Mesothelial cell of epicardium (in vitro differentiated cells): ENCODE measurements at places on chromosomes 4 and X. TPM values are rescaled to one million over a fixed set of nuclear protein-coding genes. Genes with fewer than 3 reads are reported as not detected.
A peak's percentile ranks its signal among the peaks of the same experiment; 100 is the strongest.

GRCh38 chr4:185730849-185731608 is 81.0 kb downstream of the SORBS2 start:
- no peak for DNase-seq
- no peaks in the 10 kb centered on the region for H3K27me3 ChIP-seq
- peak overlapping the region; percentile 78 for H3K27ac ChIP-seq
- H3K4me1 ChIP-seq = peaks cover 22% of the 10 kb centered on the region

Gene SLC10A4
- 9.9 to 11.2 TPM (median 10.1 TPM) in 3 replicates for total RNA-seq

Gene VCX2
- total RNA-seq = not detected in 3 replicates

Gene APLN
- total RNA-seq = 0.29 to 0.54 TPM (median 0.33 TPM) in 3 replicates
